ENCODE measurements at places on chromosomes 6 and 20.

DNA sequence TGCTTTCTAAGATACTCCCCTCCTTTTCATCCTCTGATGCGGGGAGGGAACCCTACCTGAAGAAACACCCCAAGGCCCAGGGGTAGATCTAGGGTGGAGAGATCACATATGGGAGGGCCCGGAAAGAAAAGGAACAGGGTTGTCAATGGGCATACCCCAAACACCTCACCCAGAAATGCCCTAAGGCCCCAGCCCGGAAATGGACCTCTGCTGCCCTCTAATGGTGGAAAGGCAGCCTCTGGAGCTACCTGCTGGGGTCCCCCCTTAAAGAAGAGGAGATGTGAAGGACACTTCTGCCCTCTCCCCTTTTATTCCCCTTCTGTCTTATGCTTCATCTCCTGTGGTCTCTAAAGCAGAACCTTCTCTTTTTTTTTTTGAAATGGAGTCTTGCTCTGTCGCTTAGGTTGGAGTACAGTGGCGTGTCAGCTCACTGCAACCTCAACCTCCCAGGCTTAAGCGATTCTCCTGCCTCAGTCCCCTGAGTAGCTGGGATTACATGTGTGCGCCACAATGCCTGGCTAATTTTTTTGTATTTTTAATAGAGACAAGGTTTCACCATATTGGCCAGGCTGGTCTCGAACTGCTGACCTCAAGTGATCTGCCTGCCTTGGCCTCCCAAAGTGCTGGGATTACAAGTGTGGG lies 458 bp upstream of the ARMC12 start:
- DNase-seq = no peak

DNA sequence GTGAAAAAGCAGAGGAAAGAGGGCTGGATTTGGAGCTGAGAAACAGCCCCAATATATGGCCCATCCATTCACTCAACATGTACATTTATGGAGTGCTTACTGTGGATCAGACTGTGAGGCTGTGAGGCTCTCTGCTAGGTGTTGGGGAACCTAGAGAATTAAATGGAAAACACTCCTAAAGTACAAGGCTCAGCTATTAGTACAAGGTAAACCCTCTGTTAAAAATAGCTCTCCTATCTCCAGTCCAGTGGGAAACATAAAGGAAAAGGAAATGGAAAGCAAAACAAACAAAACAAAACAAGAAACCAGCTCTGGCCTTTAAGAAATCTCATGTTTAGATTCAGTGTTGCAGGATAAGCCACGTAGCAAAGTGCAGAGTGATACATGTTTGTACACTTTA lies 35.0 kb downstream of the LY86 start:
- no peak for DNase-seq

DNA sequence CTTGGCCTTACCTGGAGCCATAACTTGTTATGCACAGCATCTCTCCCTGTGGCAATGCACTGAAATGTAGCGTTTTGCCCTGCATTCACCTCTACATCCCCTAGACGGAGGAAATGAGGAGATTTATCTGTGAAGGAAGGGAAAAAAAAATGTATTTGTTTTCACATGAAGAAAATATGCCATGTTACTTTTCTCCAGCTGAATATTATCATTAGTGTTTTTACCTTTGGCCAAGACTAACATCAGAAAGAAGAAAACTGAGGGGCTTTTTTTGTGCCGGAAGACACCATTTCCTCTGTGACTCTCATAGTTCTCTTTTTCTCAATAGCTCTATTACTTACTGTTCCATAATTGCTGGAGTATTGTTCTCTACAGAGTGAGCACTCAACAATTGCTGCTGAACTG lies 280.4 kb downstream of the PTPRK start:
- DNase-seq = no peak

GRCh38 chr6:127206531-127207095 lies 60.1 kb upstream of the RNF146 start:
- DNase-seq = no peak

DNA sequence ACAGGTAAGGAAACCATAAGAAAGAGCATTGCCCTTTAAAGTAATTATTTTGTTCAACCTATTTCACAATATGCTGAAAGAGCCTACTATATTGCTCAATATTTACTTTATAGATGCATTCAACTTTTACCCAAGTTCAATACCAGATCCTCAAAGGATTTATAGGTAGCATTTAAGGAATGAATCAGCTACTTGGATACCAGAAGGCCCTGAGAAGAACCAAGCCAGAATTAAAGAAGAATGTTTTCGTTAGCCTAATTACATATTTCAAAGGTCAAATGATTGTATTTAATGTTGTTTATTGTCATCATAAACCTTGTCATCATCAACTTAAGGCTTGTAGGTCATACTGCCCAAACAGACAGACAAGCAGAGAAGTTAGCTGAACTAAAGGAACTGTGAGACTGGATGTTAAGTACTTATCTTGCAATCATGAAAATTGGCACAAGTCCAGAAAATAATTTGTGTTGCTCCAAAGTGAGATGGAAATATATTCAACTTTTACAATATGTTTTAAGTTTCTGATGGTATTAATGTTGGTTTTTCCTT lies 636.7 kb downstream of the RFPL4B start:
- no peak for DNase-seq

- DNase-seq = no peak
These were observed 6.4 kb upstream of the ZNF217 start for GRCh38 chr20:53599910-53600632.

GRCh38 chr6:8958894-8959511 lies 523.7 kb upstream of the SLC35B3 start:
- no peak for DNase-seq

- peak; percentile 67 for DNase-seq
These were observed 156.9 kb downstream of the VEGFA start for GRCh38 chr6:43926634-43927531.

DNA sequence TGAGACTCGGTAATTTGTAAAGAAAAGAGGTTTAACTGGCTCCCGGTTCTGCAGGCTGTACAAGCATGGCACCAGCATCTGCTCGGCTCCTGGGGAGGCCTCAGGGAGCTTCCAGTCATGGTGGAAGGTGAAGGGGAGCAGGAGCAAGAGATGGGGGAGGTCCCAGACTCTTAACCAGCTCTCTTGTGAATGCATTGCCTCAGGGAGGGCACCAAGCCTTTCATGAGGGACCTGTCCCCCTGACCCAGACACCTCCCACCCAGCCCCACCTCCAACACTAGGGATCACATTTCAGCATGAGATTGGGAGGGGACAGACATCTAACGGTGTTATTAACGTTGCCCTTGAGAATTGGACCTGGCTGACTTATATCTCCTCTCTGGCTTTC lies 68.6 kb downstream of the PTPN1 start:
- no peak for DNase-seq
